Activated CD4-positive, alpha-beta T cell treated with anti-CD3 and anti-CD28 coated beads, Interleukin-2, amount 50 U/mL, for 4 hours (primary cell): ENCODE measurements at places on chromosomes 2 and 18.

DNA sequence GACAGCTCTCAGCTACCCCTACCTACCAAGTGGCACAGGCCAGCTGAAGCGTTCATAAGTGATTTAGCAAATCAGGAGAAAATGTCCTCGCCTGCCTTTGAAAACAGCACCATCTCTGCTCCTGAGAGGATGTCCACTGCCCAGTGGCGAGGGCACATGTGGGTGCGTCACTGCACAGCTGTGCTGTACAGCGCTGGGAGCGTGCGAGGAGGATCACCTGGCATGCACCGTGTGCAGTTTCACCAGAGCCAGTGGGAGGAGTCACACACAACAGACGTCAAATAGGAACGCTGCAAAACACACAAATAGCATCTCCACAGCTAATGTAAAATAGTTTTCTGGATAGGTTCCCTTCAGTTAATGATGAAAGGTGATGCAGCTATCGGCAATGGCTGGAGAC lies 154.1 kb downstream of the HDAC4 start:
- no peak for DNase-seq

- no peak for DNase-seq
These were observed 501.2 kb upstream of the SMIM21 start for GRCh38 chr18:75928706-75929105.

GRCh38 chr2:181554061-181554830 lies 97.1 kb downstream of the ITGA4 start:
- DNase-seq, result no peak

- DNase-seq, result no peak
These were observed 241.5 kb downstream of the SATB2 start for GRCh38 chr2:199216253-199216652.

DNA sequence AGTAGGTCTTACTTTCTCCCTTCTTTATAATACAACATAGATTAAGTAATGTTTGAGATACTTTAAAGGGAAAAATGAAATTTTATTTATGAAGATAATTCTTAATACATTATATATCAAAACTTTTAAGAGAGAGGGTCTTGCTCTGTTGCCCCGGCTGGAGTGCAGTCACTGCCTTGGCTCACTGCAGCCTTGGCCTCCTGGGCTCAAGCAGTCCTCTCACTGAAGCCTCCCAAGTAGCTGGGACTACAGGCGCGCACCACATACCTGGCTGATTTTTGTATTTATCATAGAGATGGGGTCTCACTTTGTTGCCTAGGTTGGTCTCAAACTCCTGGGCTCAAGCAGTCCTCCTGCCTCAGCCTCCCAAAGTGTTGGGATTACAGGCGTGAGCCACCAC lies 94.8 kb downstream of the COX7A2L start:
- DNase-seq, result no peak

- DNase-seq, result no peak
These were observed 63.4 kb upstream of the CHRNA1 start for GRCh38 chr2:174827371-174828369.

GRCh38 chr18:80190311-80190710 lies 57.0 kb downstream of the PARD6G start:
- no peak for DNase-seq

DNA sequence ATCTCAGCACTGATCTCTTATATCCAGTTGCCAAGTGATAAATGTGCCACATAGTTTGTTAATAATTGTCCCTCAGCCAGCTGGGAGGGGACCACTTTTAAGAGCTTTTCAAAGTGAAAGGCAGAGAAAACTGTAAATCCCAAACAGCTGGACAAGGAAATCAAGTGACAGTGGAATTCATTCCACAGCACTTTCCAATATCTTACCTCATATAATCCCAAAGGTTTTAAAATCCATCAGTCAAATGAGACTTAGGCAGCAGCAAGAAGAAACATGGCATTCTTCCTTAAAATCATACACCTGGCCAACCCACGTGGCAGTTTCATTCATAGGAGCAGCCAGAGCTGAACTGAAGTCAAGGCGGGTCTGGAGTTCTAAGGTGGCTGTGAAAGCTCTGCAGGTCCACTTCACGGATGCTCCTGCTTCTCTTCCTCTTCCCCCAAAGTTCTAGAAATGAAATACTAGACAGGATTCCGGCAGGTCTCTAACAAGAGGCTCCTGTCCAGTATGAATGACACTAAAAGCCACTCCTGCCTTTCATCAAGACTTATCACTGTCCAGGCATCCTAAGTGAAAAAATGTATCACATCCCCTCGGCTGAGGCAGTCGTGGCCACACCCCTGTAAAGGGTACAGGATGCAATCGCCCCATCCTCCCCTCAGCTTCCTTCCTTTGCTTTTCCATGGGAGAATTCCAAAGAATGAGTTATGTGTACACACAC lies 190.4 kb upstream of the STK17B start:
- no peak for DNase-seq

DNA sequence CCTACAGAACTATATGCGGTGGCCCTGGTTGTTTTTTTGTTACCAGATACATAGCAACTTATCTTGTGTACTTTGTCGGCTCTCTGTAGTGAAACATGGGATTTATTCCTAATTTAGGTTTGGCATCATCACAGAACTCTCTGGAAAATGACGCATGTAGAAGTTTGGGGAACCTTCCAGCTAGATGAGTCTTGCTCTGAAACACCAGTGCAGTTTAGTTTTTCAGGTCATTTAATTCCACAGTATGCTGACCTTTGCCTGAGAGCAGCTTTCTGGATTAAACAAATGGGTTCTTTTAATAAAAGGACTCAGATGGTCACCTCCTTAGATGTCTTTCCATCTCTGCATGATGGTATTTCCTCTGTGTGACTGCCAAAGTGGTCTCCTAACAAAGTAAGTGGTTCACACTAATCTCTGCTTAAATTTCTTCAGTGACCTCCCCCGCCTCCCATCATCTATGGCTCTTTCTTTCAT lies 39.9 kb downstream of the MYO3B start:
- no peak for DNase-seq

- DNase-seq, result no peak
These were observed 251.2 kb downstream of the SATB2 start for GRCh38 chr2:199206536-199206935.

GRCh38 chr18:13320891-13321425 lies 102.4 kb downstream of the LDLRAD4 start:
- no peak for DNase-seq

DNA sequence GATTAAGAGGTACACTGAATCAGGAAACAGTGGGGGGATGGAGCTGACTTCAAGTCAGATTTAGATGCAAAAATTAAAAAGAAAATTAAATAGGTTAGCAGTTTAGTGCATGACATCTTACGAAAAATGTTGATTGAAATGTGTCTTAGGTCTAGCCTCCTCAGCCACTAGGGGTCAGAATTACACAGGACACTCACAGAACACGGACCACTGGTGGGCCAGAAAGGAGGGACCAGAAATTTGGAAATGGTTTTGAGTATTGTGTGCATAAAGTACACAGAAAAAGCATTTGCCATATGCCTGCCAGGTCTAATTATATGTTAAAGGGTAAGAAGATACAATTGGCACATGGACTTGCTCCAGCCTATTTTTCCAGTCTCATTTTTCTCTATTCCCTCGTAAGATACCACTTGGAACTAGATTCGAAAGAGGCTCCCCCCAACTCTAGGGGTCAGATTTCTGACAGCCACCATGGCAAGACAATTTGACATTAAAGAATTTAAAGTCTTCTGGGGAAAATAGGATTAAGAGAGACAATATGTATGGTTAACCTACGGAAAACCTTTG lies 550.2 kb upstream of the SETBP1 start:
- no peak for DNase-seq

DNA sequence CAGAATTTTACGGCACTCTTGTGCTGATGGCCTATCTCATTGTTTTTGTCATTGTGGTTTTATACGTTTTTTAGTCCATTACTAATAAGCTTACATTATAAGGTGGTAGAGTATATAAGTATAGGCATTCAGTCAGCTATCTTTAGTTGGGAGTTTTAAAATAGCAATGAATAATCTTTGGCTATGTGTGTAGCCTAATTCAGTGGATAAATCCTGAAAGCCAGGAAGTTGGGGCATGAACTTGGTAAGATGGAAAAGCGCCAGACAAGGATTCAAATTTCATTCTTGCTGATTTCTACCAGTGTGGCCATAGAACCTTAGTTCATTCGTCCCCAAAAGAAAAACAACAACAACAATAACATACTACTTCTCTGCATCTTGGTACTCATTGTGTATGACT lies 31.2 kb downstream of the EPC2 start:
- no peak for DNase-seq

DNA sequence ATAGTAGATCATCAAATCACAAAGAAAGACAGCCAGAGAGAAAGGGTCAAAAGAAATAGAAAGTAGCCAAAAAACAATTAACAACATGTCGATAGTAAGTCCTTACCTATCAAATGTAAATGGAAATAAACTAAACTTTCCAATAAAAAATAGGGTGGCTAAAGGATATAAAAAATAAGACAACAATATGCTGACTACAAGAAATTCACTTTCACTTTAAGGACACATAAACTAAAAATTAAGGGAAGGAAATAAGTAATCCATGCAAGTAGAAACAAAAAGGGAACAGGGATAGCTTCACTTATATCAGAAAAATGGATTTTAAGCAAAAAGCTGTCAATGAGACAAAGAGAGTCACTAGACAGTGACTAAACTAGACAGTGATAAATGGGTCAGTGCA lies 903.9 kb upstream of the ZEB2 start:
- no peak for DNase-seq

GRCh38 chr18:37568671-37569070 lies 3.1 kb upstream of the CELF4 start:
- no peak for DNase-seq

- DNase-seq, result no peak
These were observed 19.5 kb downstream of the STRADB start for GRCh38 chr2:201470821-201471731.

GRCh38 chr18:3870914-3871313 lies 420.9 kb downstream of the TGIF1 start:
- DNase-seq, result no peak

GRCh38 chr2:171578127-171578803 lies 56.0 kb downstream of the CYBRD1 start:
- DNase-seq, result no peak

GRCh38 chr18:31273812-31274527 lies 44.0 kb upstream of the DSG1 start:
- no peak for DNase-seq

DNA sequence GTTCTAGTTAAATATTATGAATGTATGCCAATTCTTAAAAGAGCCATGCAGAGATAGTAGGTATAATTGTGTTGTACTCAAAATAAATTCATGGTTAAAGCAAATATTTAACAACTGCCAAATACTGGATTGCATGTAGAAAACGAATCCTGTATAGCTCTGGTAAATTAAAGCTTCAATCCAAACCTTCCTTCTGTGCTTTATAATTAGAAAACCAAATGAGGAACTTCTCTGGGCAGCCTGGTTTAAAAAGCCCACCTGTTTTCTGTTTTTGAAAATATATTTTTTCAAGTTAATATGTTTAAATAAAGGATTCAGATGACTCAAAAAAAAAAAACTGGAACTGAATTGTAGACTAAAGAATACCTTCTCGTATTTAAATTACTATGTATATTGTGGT lies 48.3 kb upstream of the ITGA4 start:
- DNase-seq, result no peak

DNA sequence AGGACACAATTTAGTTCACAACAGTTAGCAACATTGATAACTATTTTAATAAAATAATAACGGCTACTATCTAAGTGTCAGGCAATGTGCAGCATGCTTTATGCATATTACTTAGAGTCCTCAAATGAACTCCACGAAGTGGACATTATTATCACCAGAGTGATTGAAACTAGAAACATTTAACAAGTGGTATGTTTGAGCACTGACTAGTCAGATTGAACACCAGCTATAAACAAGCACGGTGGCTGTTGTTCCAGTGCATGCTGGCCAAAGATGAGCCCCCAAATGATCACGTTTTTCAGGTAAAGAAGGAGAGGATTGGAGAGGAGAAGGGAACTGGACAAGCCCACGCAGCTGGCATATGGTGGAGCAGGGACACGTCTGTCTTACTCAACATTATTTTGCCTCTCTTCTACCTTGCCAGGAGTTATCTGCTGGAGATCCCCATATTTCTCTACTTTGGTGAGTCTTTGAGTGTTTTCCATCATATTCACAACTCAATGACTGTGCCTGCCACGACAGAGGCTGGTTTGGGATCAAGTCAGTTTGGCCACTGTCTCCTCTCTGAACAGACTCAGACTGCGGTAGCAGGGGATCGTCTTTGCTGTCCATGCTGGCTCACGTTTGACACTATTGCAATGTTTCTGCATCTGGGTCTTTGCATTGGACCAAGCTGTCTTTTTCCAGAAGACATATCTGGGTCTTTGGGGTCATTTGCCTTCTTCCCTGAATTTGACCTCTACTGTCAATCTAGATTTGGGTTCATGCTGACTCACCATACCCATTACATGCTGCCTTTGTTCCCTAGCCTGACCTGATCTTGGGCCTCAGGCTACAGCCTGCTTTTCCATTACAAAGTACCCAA lies 66.0 kb upstream of the ACSL3 start:
- DNase-seq, result no peak

GRCh38 chr18:74399091-74399887 lies 57.8 kb downstream of the DIPK1C start:
- DNase-seq, result no peak

GRCh38 chr2:121033461-121033996 lies 251.5 kb downstream of the TFCP2L1 start:
- DNase-seq, result no peak

GRCh38 chr2:233807215-233807865 lies 29.2 kb downstream of the MROH2A start:
- DNase-seq, result no peak

DNA sequence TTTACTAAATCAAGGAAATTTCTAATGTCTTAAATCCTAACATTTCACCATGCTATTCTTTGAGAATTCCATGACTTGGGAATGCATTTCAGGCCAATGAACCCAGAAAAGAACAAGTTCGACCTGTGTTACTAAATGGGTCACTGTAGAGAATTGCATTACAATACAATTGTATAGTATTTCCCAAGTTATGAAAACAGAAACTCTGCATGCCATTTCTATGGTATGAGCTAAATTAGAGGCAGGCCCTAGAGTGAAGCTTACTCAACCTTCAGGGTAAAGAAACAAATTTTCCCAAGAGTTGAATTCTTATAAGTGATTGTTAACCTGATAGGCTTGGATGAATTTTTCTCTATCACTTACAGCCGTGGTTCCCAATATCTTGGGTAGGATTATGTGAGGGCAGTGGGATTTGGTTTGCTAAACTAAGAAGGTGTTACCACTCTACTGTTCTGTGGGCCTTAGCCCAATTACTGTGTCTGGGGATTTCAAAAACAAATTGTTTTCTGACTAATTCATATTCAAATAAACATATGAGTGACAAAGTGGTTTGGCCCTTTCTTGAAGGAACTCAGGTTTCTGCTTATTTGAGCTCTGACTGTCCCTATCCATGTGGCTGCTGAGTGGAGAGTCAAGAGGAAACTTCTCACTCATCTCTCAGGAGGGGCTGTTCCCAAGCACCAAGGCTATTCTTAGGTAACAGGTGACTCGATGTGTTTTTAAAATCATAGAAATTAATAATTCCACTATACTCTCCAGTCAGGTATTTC lies 11.2 kb upstream of the SERPINB7 start:
- no peak for DNase-seq

DNA sequence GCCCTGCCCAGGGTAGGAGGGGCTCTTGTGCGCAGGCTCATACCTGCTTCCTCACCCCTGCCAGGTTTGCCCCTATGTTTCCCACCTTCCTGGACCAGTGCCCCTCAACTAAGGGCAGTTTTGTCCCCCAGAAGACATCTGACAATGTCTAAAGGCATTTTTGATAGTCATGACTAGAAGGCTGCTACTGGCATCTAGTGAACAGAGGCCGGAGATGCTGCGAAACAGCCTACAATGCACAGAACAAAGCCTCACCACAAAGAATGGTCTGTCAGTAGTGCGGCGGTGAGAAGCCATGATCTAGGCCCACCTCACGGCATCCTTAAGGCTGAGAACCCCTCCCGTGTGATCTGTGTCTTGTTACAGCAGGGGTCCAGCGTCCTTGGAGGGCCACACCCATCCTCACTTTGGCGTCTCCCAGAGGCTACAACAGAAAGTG lies 96.0 kb downstream of the TMEM17 start:
- DNase-seq, result no peak
